Amniotic epithelial cell (primary cell): ENCODE measurements at places on chromosomes 4 and X.
A peak's percentile ranks its signal among the peaks of the same experiment; 100 is the strongest.

DNA sequence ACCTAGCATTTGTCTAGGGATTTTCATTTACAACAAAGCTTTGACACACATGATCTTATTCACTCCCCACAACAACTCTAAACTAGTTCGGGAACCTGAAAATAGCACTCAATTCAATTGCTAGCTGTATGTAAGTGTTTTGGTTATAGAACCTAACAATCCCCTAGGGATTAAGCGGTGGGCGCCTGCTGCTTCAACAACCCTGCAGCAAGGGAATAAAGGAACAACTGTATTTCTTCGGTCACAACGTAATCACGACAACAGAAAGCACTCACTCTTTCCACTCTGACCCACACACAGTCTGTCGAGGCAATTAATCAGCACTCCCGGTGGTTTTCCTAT, 674 bp upstream of the DIAPH2 start:
- DNase-seq = no peak

DNA sequence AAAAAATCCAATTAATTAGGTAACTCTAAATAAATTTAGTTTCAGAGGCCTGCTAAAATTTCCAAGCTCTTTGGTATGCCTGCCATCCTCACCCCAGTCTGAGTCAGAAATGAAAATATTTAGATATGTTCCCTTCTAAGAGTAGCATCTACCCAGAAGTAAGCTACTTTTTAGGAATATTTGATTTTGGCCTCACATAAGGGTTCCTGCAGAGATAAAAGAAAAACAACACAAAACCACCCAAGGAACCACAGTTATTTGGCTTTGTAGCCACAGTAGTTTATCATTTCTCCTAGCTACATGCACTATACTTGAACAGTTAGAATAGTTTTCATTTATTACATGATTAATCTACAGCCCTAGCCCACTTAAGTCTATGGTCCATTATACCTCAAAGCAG, 192.6 kb upstream of the FAM241A start:
- peak; percentile 49 for DNase-seq

GRCh38 chrX:45208121-45208856, 7.6 kb upstream of the DIPK2B start:
- no peak for DNase-seq

GRCh38 chr4:47483745-47484144, 1.3 kb upstream of the ATP10D start:
- no peak for DNase-seq

- DNase-seq = no peak
Measured at GRCh38 chr4:125111323-125111722, 203.4 kb upstream of the FAT4 start.

DNA sequence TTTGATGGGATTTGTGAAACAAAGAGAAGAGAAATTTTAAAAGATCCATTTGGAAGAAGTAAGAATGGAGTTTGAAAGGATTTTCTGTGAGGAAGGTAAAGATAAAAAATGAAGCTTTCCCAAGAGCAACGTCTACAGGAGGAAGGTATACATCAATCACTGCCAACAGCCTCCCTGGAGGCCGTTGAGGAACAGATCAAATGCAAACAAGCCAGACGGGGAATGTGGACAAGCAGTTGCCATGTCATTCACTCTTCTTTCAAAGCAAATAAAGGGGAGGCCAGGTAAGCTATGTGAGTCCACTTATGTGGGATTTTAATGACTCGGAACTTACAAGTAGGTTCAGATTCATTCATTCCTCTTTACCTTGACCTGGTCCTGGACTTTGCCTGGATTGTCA, 1020.5 kb upstream of the AGA start:
- no peak for DNase-seq

- DNase-seq = no peak
Measured at GRCh38 chr4:44679060-44679459, 840 bp downstream of the GUF1 start.

DNA sequence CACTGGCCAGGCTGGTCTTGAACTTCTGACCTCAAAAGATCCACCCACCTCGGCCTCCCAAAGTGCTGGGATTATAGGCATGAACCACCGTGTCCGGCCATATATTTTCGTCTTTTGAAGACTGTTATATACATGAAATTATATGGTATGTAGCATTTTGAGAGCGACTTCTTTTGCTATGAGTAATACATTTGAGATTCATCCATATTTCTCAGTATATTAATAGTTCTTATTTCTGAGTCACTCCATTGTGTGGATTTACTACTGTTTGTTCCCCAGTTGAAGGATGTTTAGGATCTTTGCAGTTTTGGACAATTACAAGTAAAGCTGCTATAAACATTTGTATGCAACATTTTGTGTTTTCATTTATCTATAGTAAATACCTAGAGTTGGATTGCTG, 34.9 kb downstream of the GNL3L start:
- no peak for DNase-seq
